NCI-H2107 (cell line): ENCODE measurements at places on chromosomes 4 and X.

DNA sequence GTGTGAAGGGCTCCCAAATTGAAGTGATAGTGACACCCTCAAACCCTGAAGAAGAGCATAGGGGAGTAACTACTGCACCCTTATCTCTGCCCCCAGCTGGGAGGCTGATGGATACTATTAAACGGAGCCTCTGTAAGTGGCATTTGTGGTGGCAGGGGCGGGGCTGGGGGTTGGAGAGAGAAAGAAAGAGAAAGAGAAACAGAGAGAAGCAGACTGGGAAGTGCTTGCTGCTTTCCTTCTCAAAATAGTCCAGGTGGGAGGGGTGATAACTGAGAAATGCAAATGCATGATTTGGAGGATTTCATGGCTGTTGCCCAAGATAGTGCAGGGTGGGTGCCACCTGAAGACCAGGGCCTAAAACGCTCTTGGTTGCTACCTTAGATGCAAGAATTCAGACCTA lies 253.5 kb upstream of the GATB start:
- no peak for DNase-seq

GRCh38 chr4:24975510-24975909 lies 55.2 kb downstream of the LGI2 start:
- no peak for DNase-seq

DNA sequence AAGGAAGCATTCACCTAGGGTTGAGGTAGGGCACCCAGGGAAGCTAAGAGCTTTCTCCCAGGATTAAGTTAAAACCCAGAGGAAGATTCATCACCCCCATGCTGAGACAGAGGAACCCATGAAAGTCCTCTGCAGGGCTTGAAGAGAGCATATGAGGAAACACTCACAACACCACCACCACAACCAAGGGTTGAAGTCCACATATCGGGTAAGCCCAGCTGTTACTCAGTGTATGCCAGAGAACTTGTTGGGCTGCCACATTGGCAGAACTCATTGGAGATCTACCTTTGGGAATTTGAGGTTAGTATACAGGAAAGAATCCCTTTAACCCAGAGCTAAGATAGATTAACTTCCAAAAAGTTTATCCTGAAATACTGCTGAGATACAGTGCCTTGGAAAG lies 75.1 kb downstream of the INTS6L start:
- no peak for DNase-seq

GRCh38 chr4:143575331-143575730 lies 61.8 kb downstream of the SMARCA5 start:
- no peak for DNase-seq
